ENCODE measurements at places on chromosomes 16 and 17.

- DNase-seq: no peak
- no peak overlapping the region for H3K27ac ChIP-seq
- H3K36me3 ChIP-seq: peaks cover 29% of the 10 kb centered on the region
- no peaks in the 10 kb centered on the region for H3K4me1 ChIP-seq
- H3K27me3 ChIP-seq: no peaks in the 10 kb centered on the region
Measured at GRCh38 chr17:62591333-62591732, 36.1 kb upstream of the MRC2 start.

DNA sequence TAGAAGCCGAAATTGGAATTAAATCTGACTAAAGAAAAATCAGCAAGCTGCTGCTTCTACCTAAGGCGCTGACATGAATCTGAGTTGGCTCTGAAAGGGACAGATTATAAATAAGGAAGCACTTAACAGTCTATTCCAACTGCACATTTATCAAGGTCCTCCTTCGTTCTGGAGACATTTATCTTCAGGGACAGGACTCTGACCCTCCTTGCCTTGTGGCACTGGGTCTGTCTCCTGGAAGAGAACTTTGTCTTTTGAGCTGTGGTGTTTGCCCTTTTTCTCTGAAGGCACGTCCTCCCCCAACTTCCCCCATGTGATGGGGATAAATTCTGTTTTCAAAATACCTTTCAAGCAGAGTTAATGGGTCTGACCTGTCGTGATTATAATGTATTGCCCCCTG, 47.0 kb upstream of the MARCHF10 start:
- H3K4me1 ChIP-seq: no peaks in the 10 kb centered on the region

GRCh38 chr16:2768403-2769089, 8.5 kb downstream of the ELOB start:
- H3K27ac ChIP-seq: no peak overlapping the region
- no peaks in the 10 kb centered on the region for H3K27me3 ChIP-seq
- peaks cover 80% of the 10 kb centered on the region for H3K36me3 ChIP-seq
- peaks cover 6% of the 10 kb centered on the region for H3K4me1 ChIP-seq
- no peak for DNase-seq

- no peak overlapping the region for H3K4me3 ChIP-seq
- H3K36me3 ChIP-seq: no peaks in the 10 kb centered on the region
- peaks cover 10% of the 10 kb centered on the region for H3K27me3 ChIP-seq
- no peaks in the 10 kb centered on the region for H3K4me1 ChIP-seq
- no peak for DNase-seq
Measured at GRCh38 chr16:86680162-86680561, 101.8 kb downstream of the FOXL1 start.

DNA sequence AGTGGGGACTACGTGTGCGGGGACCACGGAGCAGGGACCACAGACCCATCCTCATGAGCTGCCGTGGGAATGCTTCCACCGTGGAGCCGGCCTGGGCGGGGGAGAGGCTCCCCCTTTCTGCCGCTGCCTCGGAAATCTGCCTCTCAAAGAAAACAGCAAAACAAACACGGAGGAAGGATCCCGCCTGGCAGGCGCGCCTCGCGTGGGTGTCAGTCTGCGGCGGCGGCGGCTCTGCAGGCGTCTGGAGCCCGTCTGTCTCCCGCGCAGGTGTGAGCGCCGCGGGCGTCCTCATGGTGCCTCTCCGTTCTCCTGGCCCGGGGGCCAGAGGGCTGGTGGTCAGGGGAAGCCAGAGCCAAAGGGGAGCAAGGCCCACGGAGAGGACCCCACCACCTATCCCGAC, 27.5 kb downstream of the GSE1 start:
- DNase-seq: no peak
- no peak overlapping the region for H3K27ac ChIP-seq
- H3K27me3 ChIP-seq: no peaks in the 10 kb centered on the region
- H3K4me3 ChIP-seq: no peak overlapping the region

- no peak for DNase-seq
- H3K27me3 ChIP-seq: peaks cover 9% of the 10 kb centered on the region
- H3K4me3 ChIP-seq: no peak overlapping the region
Measured at GRCh38 chr16:85507342-85507741, 105.8 kb upstream of the GSE1 start.

GRCh38 chr17:17836250-17836817, 452 bp downstream of the SREBF1 start:
- H3K27ac ChIP-seq: peak overlapping the region; percentile 96
- H3K36me3 ChIP-seq: peaks cover 36% of the 10 kb centered on the region
- peak overlapping the region; percentile 86 for H3K4me3 ChIP-seq
- H3K27me3 ChIP-seq: peaks cover 4% of the 10 kb centered on the region

- H3K27me3 ChIP-seq: peaks cover 5% of the 10 kb centered on the region
- DNase-seq: no peak
- H3K4me1 ChIP-seq: no peaks in the 10 kb centered on the region
- no peak overlapping the region for H3K27ac ChIP-seq
- H3K4me3 ChIP-seq: no peak overlapping the region
- H3K36me3 ChIP-seq: no peaks in the 10 kb centered on the region
Measured at GRCh38 chr17:70120425-70120824, 45.4 kb downstream of the KCNJ16 start.

DNA sequence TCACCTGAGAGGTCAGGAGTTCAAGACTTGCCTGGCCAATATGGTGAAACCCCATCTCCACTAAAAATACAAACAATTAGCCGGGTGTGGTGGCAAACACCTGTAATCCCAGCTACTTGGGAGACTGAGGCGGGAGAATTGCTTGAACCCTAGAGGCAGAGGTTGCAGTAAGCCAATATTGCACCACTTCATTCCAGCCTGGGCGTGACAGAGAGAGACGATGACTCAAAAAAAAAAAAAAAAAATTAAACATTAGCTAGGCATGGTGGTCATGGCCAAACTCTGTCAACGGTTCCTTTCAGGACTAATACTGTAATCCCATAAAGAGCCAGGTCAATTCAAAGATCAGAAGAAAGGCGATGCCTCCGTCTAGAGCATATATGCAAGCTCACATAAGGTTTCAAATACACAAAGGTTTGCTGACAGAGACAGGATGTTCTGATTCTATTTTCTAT, 2.4 kb downstream of the RNF157 start:
- H3K4me3 ChIP-seq: peak overlapping the region; percentile 87
- H3K27ac ChIP-seq: peak overlapping the region; percentile 79
- peaks cover 48% of the 10 kb centered on the region for H3K36me3 ChIP-seq
- H3K27me3 ChIP-seq: no peaks in the 10 kb centered on the region
- peaks cover 73% of the 10 kb centered on the region for H3K4me1 ChIP-seq

GRCh38 chr17:68771867-68772515, 170.8 kb upstream of the FAM20A start:
- no peak overlapping the region for H3K27ac ChIP-seq
- peaks cover 3% of the 10 kb centered on the region for H3K4me1 ChIP-seq
- DNase-seq: no peak
- H3K36me3 ChIP-seq: no peaks in the 10 kb centered on the region
- H3K4me3 ChIP-seq: no peak overlapping the region

- H3K27me3 ChIP-seq: peaks cover 78% of the 10 kb centered on the region
- H3K4me1 ChIP-seq: peaks cover 8% of the 10 kb centered on the region
- H3K36me3 ChIP-seq: no peaks in the 10 kb centered on the region
- H3K27ac ChIP-seq: no peak within 1 kb of the TSS
- H3K4me3 ChIP-seq: peak within 1 kb of the TSS; percentile 58
- peak; percentile 37 for DNase-seq
Measured at GRCh38 chr17:31391496-31391949, at the start of gene RAB11FIP4. RAB11FIP4 (plus strand) TSS chr17:31391675; CDS start chr17:31391853, 178 bp downstream.

GRCh38 chr16:88194397-88195268, 188.1 kb upstream of the ZNF469 start:
- H3K36me3 ChIP-seq: peaks cover 1% of the 10 kb centered on the region
- DNase-seq: no peak
- no peak overlapping the region for H3K27ac ChIP-seq
- peaks cover 5% of the 10 kb centered on the region for H3K4me1 ChIP-seq

DNA sequence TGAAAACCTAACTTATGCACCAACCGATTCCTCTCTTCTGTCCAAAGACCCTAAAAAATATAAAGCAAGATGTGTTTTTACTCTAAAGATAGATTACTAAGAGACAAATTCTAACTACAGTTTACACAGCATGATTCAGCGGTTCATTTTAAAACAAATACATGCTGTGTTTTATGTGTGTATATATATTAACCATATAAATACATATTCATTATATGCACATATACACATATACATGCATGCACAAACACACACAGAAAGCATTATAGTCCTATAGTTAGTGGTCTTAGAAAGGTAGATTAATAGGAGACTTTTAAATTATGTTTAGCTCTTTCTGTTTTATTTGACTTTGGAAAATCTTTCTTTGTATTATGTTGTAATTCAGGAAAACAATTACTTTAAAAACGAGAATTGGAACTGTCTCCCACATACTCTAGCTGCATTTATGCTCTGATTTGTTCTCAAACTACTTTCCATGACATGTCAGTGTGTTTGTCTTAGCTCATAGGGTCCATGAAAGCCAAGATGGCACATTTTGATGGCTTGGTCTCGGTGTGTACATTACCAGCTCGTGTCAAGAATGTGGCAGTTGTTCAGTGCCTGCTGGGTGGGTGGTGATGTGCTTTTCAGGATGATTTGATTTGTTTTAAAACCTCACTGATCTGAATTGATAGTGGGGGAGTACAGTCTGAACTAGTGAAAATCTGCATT, 548.8 kb upstream of the SALL1 start:
- no peaks in the 10 kb centered on the region for H3K27me3 ChIP-seq
- H3K36me3 ChIP-seq: no peaks in the 10 kb centered on the region
- DNase-seq: no peak
- H3K4me1 ChIP-seq: no peaks in the 10 kb centered on the region
- no peak overlapping the region for H3K4me3 ChIP-seq
- no peak overlapping the region for H3K27ac ChIP-seq

GRCh38 chr17:82843904-82844680, 4.3 kb upstream of the ZNF750 start:
- H3K36me3 ChIP-seq: peaks cover under 1% of the 10 kb centered on the region
- no peaks in the 10 kb centered on the region for H3K27me3 ChIP-seq
- no peak for DNase-seq
- no peak overlapping the region for H3K27ac ChIP-seq
- H3K4me3 ChIP-seq: no peak overlapping the region

- no peaks in the 10 kb centered on the region for H3K36me3 ChIP-seq
- no peak overlapping the region for H3K27ac ChIP-seq
- H3K27me3 ChIP-seq: peaks cover 77% of the 10 kb centered on the region
Measured at GRCh38 chr17:39631403-39631802, 4.7 kb downstream of the PPP1R1B start.

DNA sequence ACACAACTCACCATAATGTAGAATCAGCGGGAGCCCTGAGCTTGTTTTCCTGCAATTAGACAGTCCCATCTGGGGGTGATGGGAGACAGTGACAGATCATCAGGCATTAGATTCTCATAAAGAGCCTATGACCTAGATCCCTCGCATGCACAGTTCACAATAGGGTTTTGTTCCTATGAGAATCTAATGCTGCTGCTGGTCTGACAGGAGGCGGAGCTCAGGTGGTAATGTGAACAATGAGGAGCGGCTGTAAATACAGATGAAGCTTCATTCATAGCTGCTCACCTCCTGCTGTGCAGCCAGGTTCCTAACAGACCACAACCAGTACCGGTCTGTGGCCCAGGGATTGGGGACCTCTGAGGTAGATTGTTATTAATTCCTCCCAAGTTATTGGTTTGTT, 2.9 kb upstream of the DOK4 start:
- no peaks in the 10 kb centered on the region for H3K36me3 ChIP-seq
- no peak for DNase-seq
- H3K4me3 ChIP-seq: no peak overlapping the region
- H3K27ac ChIP-seq: no peak overlapping the region
- H3K27me3 ChIP-seq: peaks cover 32% of the 10 kb centered on the region
- peaks cover 13% of the 10 kb centered on the region for H3K4me1 ChIP-seq

DNA sequence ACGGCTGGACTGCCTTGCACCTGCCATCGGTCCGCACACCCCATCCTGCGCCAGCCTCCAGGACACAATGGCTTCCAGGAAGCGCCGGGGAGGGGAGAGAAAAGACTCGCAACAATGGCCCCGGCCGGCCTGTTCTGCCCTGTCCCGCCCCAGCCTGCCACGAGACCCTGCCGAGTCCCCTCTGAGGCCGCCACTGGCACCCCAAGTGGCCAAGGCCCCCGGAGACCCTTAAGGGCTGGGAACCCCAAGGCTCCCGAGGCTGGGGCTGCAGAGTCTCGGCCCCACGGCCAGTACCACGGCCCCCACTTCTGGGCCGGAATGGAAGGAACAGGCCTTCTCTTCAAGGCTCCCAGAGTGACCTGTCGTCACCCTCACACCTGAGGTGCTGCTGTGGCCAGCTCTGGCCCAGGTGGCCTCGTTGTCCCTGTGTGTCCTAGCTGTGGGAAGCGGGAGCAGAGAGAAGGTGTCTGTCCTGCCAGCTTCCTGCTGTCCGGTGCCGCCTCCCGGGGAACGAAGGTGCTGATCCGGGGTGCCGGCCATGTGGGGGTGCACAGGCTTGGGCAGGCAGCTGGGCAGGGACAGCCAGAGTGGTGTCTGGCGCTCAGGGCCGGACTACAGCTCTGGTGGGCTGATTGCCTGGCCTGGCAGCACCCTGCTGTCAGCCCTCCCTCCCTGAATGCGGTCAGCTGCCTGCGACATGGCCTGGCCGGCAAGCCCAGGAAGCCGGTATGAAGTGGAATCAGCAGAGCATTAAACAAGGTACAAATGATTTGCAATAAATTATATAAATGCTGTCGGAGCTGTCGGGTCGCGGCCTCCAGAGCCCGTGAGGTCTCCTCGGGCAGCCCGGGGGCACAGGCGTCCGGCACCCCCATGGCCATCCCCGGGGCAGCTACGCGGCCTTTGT, 8.2 kb upstream of the CACNA1H start:
- no peaks in the 10 kb centered on the region for H3K36me3 ChIP-seq
- peaks cover 12% of the 10 kb centered on the region for H3K27me3 ChIP-seq
- no peak overlapping the region for H3K27ac ChIP-seq
- no peak overlapping the region for H3K4me3 ChIP-seq
- DNase-seq: no peak

GRCh38 chr16:70758786-70759185, 42.2 kb downstream of the VAC14 start:
- H3K27ac ChIP-seq: peak overlapping the region; percentile 37
- H3K4me1 ChIP-seq: peaks cover 22% of the 10 kb centered on the region
- no peak for DNase-seq
- H3K27me3 ChIP-seq: no peaks in the 10 kb centered on the region

DNA sequence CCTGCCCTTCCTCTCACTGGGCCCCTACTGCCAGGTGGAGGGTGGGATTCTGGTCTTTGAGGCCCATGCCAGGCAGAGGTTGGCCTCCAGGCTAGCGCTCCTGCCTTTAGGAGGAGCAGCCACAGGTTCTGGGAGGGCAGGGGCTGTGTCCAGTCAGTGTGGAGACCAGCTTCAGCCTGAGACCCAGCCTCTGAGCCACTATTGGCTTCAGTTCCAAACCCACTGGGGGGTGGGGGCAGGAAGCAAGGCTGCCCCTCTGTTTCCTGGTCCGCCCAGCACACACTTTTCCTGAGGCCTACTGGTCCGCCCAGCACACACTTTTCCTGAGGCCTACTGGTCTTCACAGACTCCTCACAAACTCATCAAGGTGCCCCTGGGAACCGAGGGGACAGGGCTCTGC, 16.4 kb downstream of the SLC5A10 start:
- peaks cover 11% of the 10 kb centered on the region for H3K4me1 ChIP-seq
- DNase-seq: no peak
- H3K4me3 ChIP-seq: no peak overlapping the region
- no peaks in the 10 kb centered on the region for H3K36me3 ChIP-seq
- no peak overlapping the region for H3K27ac ChIP-seq

All from activated naive CD4-positive, alpha-beta T cell treated with anti-CD3 and anti-CD28 coated beads, Interleukin-2, amount 10 ng/mL, durations not matched to agents 7 days and 5 days (primary cell).